ENCODE measurements at places on chromosomes 13 and 19. TPM values are rescaled to one million over a fixed set of nuclear protein-coding genes. Genes with fewer than 3 reads are reported as not detected.

GRCh38 chr19:23070353-23071146 is 46.3 kb upstream of the ZNF730 start:
- no peak overlapping the region for H3K27ac ChIP-seq
- DNase-seq = no peak
- no peak overlapping the region for H3K4me3 ChIP-seq
- H3K4me1 ChIP-seq = no peaks in the 10 kb centered on the region

DNA sequence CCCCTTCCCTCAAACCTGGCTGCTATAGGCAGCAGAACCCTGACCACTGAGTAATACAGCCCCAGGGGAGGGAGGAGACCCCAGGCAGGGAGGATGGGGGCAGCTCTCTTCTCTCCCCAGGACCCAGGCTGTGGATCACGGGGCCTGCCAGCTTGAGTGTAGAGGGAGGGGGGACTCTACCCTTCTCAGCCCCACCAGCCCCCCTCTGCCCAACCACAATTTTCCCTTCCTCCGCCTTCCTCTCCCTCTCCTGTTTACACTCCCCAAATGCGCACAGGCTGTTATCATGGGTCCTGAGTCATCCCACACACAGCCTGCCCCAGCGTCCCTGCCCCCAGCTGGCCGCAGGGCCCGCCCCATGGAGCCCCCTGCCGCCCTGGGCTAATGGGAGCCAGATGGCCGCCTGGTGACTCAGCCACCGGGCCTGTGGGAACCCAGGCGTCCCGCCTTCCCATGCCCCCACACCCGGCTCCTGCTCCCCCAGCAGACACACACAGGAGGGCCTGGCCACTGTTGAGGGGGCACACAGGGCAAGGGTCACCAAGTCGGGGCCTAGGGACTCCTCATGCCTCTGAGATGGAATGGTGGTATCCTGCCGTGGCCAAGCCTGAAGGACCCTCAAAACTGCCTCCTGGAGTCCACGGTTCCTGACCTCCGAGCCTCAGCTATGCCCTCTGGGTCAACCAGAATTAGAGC is 13.6 kb downstream of the CCDC97 start:
- peaks cover 65% of the 10 kb centered on the region for H3K36me3 ChIP-seq
- H3K27ac ChIP-seq = peak overlapping the region; percentile 34
- peaks cover 51% of the 10 kb centered on the region for H3K4me1 ChIP-seq

DNA sequence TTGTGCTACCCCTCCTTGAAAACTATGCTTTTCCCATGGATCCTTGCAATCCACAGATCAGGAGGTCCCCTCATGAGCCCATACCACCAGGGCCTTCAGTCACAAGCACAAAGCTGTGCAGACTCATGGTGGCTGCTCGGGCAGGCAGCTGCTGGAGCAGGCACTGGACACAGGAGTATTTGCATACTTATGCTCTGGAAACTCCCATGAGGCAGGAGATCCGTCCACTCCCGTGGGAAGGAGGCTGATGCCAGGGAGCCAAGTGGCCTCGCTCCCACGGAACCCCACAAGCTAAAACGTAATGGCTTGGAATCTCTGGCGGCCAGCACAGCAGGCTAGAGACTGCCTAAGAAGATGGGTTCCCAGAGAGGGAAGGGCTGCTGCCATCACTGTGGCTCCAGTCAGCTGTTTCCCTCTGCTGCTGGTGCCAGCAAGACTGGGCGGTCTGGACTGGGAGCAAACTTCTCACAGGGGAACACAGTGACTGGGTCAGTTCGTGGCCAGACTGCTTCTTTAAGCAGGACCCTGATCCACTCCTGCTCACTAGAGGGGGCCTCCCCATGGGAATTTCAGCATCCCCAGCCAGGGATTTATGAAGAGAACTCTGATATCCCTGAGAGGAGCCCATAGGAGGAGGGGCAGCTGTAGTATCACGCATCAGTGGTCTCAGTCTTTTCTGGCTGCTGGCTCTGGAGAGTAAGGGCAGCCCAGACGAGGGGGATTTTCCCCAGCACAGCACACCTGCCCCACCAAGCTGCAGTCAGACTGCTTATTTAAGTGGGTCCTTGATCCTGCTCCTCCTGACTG is 370.3 kb upstream of the ATXN8OS start:
- no peak for DNase-seq
- no peaks in the 10 kb centered on the region for H3K27me3 ChIP-seq
- no peaks in the 10 kb centered on the region for H3K36me3 ChIP-seq
- H3K4me1 ChIP-seq = no peaks in the 10 kb centered on the region

GRCh38 chr19:28656644-28657043 is 556.3 kb downstream of the UQCRFS1 start:
- no peaks in the 10 kb centered on the region for H3K36me3 ChIP-seq
- no peak for DNase-seq
- no peaks in the 10 kb centered on the region for H3K27me3 ChIP-seq
- no peak overlapping the region for H3K4me3 ChIP-seq
- no peaks in the 10 kb centered on the region for H3K4me1 ChIP-seq

DNA sequence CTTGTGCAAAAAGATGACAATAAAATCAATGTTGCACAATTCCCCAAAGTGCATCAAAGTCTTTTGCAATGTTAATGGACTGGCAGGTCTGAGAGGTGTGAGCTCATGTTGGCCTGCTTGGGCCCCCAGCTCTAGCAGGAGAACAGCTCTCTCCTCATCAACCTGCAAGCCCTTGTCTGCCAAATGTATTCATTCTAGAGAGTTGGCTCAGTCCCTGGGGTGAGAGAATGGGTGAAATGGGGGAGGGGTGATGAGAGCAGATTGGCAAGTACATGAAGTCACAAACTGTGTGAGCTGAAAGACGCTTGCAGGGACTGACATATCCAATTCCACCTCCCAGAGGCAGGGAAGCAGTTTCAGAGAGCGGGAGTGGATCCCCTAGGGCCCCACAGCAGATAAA is 465.1 kb upstream of the ZNF507 start:
- no peak for DNase-seq
- no peak overlapping the region for H3K27ac ChIP-seq
- H3K4me3 ChIP-seq = no peak overlapping the region
- no peaks in the 10 kb centered on the region for H3K27me3 ChIP-seq

- H3K4me1 ChIP-seq = peaks cover 58% of the 10 kb centered on the region
- no peak overlapping the region for H3K27ac ChIP-seq
- H3K36me3 ChIP-seq = peaks cover 25% of the 10 kb centered on the region
- peaks cover 8% of the 10 kb centered on the region for H3K27me3 ChIP-seq
- DNase-seq = no peak
These were observed 5.4 kb upstream of the RASAL3 start for GRCh38 chr19:15469513-15470297.

GRCh38 chr19:33186431-33187182 is 7.5 kb upstream of the LRP3 start:
- no peak overlapping the region for H3K27ac ChIP-seq
- H3K27me3 ChIP-seq = peaks cover 10% of the 10 kb centered on the region
- DNase-seq = no peak
- no peaks in the 10 kb centered on the region for H3K4me1 ChIP-seq
- H3K36me3 ChIP-seq = no peaks in the 10 kb centered on the region

DNA sequence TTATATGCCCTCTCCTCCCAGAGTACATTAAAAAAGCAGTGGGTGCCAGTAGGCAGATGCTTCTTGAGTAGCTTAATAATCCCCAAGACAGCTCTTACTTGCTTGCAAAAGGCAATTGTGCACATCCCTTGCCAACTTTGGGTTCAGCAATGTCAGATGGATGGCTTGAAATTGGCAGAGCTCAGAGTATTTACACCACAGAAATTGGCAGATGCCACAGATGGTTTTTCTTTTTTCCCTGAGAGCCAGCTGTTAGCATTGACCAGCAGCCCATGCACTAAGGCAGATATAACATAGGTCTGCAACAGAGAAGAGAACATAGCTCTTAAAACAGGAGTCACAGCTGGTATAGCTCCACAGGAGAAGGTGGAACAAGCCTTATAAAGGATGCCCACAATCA is 18.4 kb upstream of the RNASEH2B start:
- DNase-seq = no peak
- H3K27ac ChIP-seq = no peak overlapping the region
- H3K36me3 ChIP-seq = peaks cover 14% of the 10 kb centered on the region
- H3K4me1 ChIP-seq = peaks cover 44% of the 10 kb centered on the region
- peaks cover 7% of the 10 kb centered on the region for H3K27me3 ChIP-seq

DNA sequence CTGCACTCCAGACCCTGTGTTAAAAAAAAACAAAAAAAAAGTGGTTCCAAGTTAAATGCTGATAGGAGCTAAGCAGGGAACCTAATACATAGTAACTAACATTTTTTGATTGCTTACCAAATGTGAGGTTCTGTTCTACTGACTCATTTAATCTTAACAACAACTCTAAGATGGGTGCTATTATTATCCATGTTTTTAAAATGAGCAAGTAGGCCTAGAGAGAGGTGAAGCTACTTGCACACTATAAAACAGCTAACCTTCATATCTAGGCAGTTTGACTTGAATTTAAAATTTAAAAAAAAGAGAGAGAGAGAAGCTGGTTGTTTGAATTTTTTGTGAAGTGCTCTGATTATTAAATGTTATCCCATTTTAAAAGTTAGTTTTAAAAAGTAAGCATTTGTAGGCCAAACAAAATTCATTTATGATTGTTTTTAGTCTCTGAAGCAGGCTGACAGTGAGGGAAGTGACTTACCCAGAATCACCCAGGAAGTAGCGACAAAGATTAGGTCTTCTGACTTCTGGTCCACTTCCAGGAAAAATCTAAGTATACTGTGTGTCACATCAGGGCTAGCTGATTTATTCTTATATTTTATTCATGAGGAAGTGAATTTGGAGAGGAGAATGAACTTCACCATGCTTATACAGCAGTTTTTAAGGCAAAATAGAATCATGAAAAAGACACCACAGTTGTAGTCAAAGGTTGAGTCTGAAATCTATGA is 2.4 kb downstream of the SIGLECL1 start:
- H3K27ac ChIP-seq = peak overlapping the region; percentile 94
- no peak overlapping the region for H3K4me3 ChIP-seq
- no peaks in the 10 kb centered on the region for H3K27me3 ChIP-seq
- peaks cover 86% of the 10 kb centered on the region for H3K4me1 ChIP-seq
- DNase-seq = no peak

DNA sequence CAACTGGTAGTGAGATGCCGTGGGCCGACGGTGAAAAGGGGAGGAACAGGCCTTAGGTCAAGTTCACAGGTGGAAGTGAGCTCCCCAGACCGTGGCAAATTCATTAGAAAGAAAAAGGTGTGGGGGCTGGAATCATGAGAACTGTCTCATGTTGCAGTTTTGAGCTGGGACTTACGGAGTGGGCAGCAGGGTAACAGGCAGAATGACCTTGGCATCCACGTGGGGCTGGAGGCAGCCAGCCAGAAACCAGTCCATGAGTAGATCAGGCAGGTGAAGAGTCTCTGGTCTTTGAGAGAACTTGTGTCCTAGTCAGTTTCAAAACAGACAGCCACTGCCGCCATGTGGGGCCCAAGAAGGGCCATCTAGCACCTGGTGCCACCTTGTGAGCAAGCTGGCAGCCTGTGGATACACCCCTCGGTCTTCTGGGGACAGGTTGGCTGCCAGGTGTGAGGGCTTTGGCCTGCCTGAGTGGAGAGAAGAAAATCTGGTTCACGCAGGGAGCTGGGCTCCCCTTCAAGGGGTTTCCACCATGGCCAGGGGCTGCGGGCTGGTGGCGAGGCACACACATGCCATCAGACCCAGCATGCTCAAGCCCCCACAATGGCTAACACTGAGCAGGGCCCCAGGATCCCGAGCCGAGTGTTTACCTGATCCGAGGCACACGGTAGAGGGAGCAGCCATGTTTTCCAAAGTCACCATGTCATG is 23.9 kb downstream of the TSSK6 start:
- no peaks in the 10 kb centered on the region for H3K27me3 ChIP-seq
- no peak overlapping the region for H3K4me3 ChIP-seq
- H3K4me1 ChIP-seq = peaks cover 37% of the 10 kb centered on the region
- no peak for DNase-seq
- H3K36me3 ChIP-seq = peaks cover 38% of the 10 kb centered on the region

DNA sequence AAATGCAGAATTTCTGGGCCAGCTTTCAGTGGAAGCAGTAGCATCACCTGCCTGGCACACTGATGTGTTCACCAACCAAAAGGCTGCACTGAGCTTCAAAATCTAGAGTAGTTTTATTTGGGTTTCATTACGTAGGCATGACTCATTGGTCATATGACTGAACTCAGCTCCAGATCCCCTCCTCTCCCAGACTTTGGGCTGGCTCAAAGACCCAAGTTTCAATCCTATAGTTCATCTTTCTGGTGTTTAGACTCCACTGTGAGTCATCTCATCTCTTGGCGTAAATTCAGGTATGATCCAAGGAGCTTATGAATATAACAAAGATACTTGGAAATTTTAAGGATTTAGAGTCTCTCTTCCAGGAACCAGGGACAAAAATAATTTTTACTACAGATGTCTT is 17.7 kb downstream of the ZMYM5 start:
- H3K36me3 ChIP-seq = peaks cover 34% of the 10 kb centered on the region
- no peak overlapping the region for H3K27ac ChIP-seq
- no peak overlapping the region for H3K4me3 ChIP-seq

- H3K27me3 ChIP-seq = no peaks in the 10 kb centered on the region
- no peaks in the 10 kb centered on the region for H3K4me1 ChIP-seq
- no peak overlapping the region for H3K27ac ChIP-seq
- H3K36me3 ChIP-seq = no peaks in the 10 kb centered on the region
- H3K4me3 ChIP-seq = no peak overlapping the region
These were observed 256.9 kb downstream of the SPRY2 start for GRCh38 chr13:80083853-80084676.

DNA sequence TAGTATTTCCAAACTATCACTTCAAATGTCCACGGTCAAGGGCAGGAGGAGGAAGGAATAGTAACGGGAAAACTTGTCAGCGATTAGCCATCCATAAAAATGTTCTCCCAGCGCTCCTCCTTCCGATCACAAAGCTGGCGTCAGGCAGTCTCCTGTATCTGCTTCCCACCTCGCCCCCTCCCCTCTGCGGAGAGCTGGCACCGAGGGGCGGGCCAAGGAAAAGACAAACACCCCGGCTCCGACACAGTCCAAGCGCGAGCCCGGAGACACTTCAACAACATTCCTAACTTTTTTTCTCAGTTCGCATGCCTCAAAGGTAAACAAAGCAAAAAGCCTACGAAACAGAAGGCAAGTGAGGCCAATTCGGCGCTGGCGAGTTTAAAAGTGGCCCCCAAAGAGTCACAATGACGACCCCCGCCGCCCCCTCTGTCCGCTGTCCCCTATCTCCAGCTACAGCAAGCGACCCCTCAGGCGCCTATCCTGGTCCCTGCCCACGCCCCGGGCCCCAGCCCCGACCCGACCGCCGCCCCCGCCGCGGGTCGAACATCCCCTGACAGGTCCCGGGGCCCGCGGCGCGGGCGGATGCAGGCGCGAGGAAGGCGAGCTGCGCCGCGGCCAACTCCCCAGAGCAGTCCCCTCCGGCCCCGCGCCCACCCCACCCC is 736 bp downstream of the SMAD9 start:
- no peak overlapping the region for H3K27ac ChIP-seq
- H3K4me1 ChIP-seq = peaks cover 6% of the 10 kb centered on the region

DNA sequence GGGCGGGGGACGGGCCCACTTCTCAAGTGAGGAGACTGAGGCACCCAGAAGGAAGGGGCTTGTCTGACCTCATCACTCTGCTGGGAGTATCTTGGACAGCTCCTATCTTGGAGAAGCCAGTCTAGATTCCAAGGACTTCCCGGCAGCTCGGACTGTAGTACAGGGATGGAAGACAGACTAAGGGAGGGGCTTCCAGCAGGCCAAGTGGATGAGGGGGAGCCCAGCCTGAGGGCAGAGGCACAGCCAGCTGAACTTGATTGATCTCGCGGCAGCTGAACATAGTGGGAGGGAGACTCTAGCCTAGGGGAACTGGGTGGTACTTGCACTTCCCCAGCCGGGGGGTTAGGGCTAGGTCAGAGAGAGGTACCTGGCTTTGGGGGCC is 711 bp downstream of the CILP2 start:
- H3K27ac ChIP-seq = no peak overlapping the region
- no peak for DNase-seq
- H3K4me1 ChIP-seq = peaks cover 27% of the 10 kb centered on the region
- no peak overlapping the region for H3K4me3 ChIP-seq

MTUS2 gene
- total RNA-seq = not detected

ZNF726 gene
- total RNA-seq = 8.7 TPM

SIGLEC9 gene
- 1.7 TPM for total RNA-seq

CLDN10 gene
- total RNA-seq = not detected

C19orf85 gene
- not detected for total RNA-seq

SUGP1 gene
- total RNA-seq = 67.1 TPM

ZNF548 gene
- total RNA-seq = 32.6 TPM

C5AR2 gene
- 4.7 TPM for total RNA-seq

All from activated CD4-positive, alpha-beta memory T cell treated with anti-CD3 and anti-CD28 coated beads, Interleukin-2, amount 10 ng/mL, durations not matched to agents 7 days and 5 days (primary cell).